ENCODE measurements at places on chromosomes 2 and 18. TPM values are rescaled to one million over a fixed set of nuclear protein-coding genes. Genes with fewer than 3 reads are reported as not detected.

GRCh38 chr2:142484111-142484510 lies 353.3 kb upstream of the LRP1B start:
- H3K27ac ChIP-seq: no peak overlapping the region
- H3K4me3 ChIP-seq: no peak overlapping the region
- no peaks in the 10 kb centered on the region for H3K4me1 ChIP-seq
- H3K36me3 ChIP-seq: no peaks in the 10 kb centered on the region

DNA sequence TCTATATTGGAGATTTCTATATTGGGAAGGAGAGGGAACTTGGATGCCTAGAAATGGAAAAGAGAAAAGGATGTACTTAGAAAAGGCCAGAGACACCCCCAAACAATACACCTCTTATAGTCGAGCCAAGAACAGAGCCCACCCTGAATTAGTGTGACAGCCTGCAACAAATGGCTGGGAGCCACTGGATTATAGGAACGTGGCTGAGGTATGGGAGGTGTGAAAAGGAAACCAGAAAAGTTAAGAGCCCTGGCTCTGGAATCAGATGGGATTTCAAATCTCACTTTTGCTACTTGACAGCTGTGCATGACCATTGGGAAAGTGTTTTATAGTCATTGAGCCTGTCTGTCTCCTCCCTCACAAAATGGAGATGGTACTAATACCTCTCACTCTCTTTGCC lies 394.0 kb downstream of the ZNF521 start:
- no peak for DNase-seq
- H3K36me3 ChIP-seq: no peaks in the 10 kb centered on the region
- H3K27me3 ChIP-seq: peaks cover 3% of the 10 kb centered on the region
- H3K4me1 ChIP-seq: no peaks in the 10 kb centered on the region
- H3K27ac ChIP-seq: no peak overlapping the region

- H3K4me3 ChIP-seq: peak overlapping the region; percentile 62
- H3K4me1 ChIP-seq: peaks cover 7% of the 10 kb centered on the region
- DNase-seq: no peak
- H3K27ac ChIP-seq: no peak overlapping the region
- H3K36me3 ChIP-seq: no peaks in the 10 kb centered on the region
- no peaks in the 10 kb centered on the region for H3K27me3 ChIP-seq
These were observed 51.8 kb downstream of the TEX44 start for GRCh38 chr2:231644426-231644825.

Gene ANKRD30B
- total RNA-seq: not detected

DNA sequence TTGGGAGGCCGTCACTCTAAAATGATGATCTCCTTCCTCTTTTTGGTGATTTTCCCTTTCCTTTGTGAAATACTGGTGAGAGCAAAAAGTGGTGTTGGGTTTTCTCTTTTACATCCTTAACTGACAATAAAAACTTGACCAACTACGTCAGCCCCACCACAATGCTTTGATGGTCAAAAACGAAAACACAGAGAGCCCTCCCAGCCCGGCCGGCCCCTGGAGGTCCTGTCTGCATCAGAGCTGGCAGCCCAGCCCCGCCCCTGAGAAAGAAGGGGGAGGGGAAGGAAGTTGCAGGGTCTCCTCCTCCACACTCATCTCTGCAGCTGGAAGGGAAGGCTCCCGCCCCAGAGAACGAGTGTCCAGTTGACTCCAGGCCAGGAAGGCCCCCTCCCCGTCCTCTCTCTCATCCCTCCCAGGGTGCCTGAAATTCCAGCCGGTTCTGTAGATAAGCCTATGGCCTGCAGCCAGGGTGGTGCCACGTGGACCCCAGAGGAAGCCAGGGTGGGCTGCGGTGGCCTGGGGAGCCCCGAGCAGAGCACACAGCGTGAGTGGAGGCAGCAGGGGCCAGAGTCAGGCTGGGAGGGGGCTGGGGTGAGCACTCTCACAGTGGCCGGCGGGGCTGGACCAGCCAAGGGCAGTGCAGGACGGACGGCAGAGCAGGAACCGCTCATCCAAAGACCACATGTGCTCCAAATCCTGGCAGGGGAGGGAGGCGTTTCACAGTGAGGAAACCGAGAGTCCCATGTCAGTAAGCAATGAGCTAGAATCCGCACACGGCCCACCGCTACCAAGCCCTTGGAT lies 19.8 kb downstream of the BIN1 start:
- DNase-seq: no peak
- H3K4me3 ChIP-seq: peak overlapping the region; percentile 74
- peak overlapping the region; percentile 99 for H3K27ac ChIP-seq

DNA sequence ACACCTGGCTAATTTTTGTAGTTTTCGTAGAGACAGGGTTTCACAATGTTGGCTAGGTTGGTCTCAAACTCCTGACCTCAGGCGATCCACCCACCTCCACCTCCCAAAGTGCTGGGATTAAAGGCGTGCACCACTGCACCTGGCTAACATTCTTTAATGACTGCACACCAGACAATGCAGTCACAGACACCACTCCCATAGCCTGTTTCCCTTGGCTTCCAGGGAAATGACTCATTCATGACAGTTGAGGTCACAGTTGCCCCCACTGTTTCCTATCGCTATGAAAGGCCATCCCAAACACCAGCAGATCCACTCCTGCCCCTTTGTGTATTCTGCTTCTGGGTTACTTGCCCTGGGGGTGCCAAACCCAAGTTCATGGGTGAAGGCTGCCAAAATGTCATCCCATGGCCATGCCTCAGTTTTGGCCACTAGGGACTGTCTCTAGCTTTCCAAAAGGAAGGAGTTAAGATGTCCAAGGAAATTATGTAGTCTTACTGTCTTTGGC lies 8.7 kb downstream of the CHMP1B start:
- no peak overlapping the region for H3K27ac ChIP-seq
- no peaks in the 10 kb centered on the region for H3K36me3 ChIP-seq
- DNase-seq: no peak
- peaks cover 2% of the 10 kb centered on the region for H3K27me3 ChIP-seq

Gene VWA3B
- not detected for total RNA-seq

DNA sequence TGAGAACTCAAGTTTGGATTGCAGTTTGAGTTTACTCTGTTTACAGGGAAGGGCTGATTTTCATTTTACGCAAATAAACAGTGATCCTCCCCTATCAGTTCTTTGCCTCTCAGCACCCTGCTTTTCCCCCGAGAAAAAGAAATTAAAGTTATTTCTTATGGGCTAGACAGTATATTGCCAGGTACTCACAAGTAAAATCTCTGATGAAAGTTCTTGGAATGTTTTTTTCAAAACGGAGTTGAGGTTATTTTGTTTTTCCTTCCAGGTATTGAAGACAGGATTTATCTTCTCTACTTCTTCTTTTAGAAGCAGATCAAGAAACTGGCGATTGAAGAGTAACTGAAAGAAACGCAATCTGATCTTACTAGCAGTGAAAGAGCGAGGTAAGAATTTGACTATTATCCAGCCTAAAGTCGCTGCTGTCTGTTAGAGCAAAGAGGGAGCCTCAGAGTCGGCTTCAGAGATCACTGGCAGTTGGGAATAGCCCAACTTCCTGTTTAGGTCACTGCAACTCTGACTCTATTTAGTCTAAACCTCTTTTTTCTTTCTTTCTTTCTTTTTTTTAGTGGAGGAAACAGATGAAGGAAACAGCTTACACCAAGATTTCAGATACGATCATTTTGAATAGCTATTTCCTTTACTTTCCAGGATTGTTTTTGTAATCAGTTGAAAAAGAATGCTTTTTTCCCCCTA lies at the start of gene TFPI:
Gene TFPI, minus strand, starts transcription at position 425 of the 693 bp plus-strand sequence. CDS start 50,667 bp downstream, outside the sequence.
- H3K4me3 ChIP-seq: peak within 1 kb of the TSS; percentile 59
- peaks cover 3% of the 10 kb centered on the region for H3K27me3 ChIP-seq
- peaks cover 8% of the 10 kb centered on the region for H3K4me1 ChIP-seq
- no peak within 1 kb of the TSS for H3K27ac ChIP-seq
- DNase-seq: no peak
